Muscle of arm (tissue), 14 donors: ENCODE measurements at places on chromosomes 7 and 10.

DNA sequence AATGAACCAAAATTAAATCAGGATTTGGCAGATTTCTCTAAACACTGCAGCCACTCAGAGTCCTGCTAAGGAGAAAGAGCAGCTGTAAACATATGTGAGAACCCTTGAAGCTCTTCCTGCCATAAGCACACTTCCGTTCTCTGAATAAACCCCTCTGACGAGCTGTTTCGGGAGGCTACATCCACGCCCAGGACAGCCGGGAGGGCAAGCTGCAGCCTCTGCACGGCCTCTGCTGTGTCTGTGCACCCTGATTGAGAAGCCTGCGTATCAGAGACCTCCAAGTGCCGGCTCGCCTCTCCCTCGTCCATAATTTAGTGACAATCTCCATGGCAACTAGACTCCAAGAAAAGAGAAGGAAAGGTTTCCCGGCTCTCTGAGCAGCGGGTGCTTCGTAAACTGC lies 114.4 kb downstream of the PTPRN2 start:
- DNase-seq, result peak; percentile 21

DNA sequence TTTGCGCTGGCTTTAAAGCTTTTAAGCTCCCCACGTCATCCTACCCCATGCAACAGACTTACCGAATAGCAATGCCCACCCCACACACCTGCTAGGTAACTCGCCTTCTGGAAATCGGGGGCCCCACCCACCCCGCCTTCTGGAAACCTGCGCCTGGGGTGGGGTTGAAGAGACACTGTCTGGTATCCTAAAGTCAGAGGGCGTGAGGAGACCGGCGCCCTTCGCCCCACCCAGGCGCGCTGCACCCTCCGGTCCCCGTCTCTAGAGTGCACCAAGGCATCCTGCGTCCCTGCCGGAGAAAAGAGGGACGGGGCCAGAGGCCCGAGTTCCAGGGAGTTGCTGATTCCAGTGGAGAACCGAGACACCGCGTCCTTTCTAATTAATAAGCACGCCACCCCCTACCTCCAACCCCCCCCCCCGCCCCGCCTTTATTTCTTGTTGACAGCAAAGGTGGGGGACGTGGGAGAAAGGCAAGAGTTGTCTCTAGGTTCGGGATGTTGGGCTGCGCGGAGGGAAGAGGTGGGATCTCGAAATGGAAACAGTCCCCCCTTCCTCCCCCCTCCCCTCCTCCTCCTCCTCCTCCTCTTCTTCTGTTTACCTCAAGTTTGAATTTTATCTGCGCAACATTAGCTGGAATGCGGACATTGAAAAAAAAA lies 220.9 kb upstream of the MKLN1 start:
- peak; percentile 4 for DNase-seq

GRCh38 chr10:58637352-58637751 lies 124.7 kb downstream of the BICC1 start:
- no peak for DNase-seq

GRCh38 chr7:115128154-115128553 lies 206.3 kb downstream of the MDFIC start:
- no peak for DNase-seq

GRCh38 chr10:120328647-120329046 lies 128.4 kb upstream of the PLPP4 start:
- DNase-seq, result no peak

DNA sequence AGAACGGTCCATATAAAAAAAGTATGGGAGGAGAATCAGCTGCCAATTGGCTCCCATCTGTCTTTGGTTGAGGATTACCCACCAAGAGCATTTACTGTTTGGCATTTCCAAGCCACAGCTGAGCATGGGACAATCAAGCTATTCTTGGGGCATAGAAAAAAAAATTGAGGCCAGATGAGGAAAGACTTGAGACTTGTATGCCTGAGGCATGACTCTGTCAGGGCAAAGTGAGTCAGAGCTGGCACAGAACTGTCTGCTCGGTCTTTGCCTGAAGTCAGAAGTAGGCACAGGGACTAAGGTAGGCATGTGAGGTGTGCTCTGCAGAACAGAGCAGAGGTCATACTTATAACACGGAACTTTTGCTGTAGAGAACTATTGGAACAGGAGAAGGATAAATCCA lies 126.5 kb upstream of the CHRM2 start:
- DNase-seq, result no peak

DNA sequence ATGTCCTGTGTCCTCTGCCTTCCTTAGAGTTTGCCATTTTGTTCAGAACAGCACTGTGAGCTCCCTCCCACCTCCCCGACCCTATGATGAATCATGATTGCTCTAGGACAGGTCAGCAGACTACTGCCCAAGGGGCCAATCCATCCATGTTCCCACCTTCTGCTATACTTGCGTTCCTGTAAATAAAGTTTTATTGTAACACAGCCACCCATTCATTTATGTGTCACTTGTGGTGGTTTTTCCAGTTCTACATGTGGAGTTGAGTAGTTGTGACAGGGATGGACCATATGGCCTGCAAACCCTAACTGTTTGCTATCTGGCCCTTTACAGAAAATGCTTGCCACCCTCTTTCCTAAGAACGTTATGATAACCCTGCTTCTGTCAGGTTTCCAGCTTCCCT lies 387.8 kb downstream of the SDK1 start:
- DNase-seq, result no peak

DNA sequence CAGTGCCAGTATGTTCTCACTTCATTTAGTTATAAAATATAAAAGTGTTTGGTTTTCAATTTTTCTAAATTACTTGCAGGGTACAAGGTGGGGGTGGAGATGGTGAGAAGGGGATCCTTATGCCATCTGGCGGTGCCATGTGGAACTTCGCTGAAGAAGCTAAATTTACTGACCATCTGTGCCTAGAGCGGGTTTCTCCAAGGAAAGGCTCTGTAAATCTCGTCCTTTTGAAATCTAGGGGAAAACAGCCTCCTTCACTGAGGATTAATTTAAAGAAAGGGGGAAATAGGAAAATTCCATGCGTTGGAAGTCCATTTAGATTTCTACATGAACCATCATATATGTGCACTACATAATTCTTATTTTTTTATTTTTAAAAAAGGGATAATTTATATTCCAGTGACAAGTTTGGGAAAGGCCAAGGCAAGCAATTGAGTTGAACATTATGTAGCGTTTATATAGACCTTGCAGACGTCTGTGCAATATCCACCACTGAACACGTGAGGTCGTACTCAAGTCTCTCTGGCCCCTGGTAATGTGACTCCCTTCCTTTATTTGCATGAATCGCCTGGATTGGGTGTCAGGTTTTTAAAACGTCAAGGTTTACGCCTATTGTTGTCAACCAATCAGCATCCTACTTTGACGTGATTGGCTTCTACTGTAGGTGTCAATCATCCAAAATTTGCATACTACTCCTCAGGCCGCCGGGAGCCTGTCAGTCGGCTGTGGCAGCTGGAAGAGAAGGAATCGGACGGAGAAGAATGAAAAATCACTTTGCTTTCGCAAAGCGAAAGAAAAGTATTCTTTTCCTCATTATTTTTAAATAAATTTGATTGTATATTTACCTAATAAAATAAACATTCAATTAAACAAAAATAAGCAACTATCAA lies 297.1 kb upstream of the NFE2L3 start:
- peak; percentile 93 for DNase-seq

DNA sequence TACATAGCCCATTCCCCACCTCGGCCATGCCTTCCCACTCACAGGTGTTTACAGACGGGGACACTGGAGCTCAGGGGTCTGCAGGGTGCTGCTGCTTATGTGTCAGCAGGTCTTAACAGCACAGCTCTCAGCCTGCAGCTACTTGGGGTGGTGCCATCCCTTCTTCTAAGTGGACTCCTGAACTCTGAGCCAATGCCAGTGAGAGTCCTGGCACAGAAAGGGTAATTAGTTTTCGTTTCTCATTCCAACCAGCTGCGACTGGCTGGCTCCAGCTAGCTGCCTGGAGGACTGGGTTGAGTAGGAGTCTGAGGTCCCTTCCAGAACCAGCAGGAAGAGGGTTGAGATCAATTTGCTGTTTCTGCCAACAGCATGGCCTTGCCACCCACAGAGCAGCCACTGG lies 88.3 kb upstream of the AGK start:
- DNase-seq, result no peak

DNA sequence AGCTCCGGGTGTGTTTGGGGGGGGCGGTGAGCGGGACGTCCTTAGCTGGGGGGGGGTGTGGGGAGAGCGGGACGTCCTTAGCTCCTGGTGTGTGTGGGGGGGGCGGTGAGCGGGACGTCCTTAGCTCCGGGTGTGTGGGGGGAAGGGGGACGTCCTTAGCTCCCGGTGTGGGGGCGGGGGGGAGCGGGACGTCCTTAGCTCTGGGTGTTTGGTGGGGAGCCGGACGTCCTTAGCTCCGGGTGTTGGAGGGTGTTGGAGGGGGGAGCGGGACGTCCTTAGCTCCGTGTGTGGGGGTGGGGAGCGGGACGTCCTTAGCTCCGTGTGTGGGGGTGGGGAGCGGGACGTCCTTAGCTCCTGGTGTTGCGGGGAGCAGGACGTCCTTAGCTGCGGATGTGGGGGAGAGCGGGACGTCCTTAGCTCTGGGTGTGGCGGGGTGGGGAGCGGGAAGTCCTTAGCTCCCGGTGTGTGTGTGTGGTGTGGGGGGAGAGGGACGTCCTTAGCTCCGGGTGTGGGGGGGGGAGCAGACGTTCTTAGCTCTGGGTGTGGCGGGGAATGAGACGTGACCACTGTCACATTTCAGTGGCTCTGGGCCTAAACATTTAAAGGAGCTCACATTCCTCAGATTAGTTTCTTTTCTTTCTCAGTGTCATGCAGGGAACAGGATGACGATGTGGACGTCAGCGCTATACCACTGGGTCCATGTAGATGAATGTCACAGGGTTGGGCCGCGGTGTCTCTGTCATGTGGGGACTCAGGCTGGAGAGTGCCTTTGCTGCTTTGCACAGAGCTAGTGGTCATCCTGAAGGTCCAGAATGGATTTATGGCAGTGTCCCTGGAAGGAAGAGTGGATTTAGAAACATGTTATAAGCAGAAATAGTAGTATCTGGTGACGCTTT lies 7.5 kb downstream of the DYNC2I1 start:
- DNase-seq, result peak; percentile 67

DNA sequence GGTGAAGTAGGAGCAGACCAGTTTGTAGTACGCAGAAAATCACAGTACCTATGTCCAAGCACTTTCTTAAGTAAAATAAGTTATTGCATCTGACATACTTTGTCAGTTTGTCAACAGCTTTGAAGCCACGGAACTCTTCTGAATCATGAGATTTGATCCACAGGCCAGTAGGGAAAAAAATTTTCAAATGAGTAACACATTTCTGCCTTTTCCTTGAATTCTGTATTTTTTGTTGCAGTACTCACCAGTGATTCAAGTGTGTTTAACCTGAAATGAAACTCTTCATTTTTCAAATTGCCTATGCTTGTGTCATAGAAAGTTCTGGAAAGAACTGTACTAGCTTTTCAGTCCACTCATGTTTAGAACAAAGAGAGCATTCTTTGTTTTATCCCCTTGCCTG lies 337.7 kb downstream of the GATA3 start:
- DNase-seq, result no peak

DNA sequence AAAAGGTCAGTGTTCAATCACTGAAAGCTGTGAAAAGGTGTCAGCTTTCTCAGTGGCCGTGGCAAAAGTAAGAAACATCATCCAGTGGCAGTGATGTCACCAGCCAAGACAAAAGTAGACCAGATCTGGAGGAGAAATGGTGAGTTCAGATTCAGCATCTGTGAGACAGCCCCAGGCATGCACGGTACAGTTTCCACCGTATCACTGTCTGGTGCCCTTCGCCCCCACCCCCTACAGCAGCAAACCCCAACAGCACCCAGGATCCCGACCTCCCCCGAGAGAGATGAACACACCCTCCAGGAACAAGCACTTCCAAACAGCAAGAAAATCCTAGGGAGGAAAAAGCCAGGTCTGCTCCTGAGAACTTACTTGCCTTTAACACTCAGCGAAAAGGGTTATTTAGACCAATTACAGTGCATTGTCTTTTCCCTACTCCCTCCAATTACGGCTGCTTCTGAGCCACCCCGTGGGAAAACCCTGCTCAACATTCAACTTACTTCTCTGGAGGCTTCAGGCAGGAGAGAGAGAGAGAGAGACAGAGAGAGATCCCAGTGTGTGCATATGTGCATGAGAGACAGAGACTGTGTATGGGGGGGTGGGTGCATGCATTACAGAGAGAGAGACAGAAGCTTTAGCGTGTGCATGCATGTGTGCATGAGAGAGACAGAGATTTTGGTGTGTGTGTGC lies 189.6 kb downstream of the GRID1 start:
- no peak for DNase-seq

GRCh38 chr7:149224352-149224751 lies 15.1 kb upstream of the ZNF212 start:
- no peak for DNase-seq

DNA sequence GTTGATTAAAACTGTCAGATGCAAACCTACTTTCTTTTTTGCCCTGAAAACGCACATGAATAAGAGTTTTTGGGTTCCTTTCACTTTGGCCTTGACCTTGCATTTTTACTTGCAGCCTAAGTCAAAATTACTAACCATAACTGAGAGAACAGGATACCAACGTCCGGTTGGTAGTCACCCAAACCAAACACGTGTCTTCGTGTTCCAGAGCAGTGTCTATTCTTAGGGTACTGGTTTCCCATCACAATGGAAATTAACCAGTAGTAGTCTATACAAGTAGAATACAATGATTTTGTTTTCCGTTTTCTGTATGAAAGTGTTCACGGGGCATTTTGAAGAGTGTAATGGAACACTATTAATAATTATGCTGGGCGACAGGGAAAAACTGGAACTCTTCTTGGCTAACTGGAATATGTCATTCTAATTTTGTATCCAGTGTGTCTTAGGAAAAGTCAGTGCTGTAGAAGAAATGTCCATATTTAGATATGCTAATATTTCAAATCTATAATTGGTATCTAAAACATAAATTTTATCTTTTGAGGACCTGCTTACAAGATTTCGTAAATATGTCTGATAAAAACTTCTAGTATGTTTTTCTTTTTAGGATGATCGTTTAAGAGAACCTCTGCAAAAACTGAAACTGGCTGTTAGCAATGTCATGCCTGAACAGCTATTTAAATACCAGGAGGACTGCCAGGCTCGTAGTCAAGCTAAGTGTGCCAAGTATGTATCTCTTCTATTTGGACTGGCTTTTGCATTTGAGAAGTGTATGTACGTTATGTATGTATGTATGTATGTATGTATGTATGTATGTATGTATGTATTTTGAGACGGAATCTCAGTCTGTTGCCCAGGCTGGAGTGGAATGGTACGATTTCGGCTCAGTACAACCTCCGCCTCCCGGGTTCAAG lies 40.9 kb downstream of the UBN2 start:
- DNase-seq, result no peak

DNA sequence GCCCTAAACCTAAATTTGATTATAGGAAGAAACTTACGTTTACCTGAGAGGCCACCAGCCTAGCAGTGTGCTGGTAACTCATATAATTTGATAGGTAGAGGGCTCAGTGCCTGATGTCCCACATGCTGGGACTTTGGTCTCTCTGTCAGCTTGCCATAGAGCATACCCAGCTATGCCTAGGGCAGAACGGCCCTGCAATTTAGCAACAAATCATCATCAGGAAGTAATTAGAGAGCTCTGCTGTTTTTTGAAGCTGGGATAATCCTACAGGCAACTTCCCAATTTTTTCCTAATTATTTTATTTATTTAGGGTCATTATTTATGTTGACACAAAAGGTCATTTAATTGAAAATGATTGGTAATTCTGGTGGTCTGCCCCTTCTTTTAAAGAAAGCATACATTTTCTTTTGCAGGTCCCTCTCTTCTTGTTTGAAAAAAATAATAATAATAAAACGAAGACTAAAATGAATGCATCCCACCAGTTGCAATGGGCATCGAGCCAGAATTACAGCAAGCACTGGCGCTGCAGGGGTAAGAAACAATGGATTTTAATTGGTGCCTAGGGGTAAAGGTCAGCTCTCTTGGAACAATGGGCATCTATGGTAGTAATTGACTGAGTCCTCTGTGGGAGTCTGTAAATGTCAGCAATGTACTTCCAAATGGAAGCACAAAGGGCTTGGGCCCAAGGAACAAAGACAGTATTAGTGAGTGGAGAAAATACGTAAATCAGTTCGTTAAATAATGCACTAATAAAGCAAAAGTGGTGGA lies 348.0 kb downstream of the SORCS1 start:
- no peak for DNase-seq
